K562 (cell line): ENCODE measurements at places on chromosomes 12 and 14.
A peak's percentile ranks its signal among the peaks of the same experiment; 100 is the strongest.

DNA sequence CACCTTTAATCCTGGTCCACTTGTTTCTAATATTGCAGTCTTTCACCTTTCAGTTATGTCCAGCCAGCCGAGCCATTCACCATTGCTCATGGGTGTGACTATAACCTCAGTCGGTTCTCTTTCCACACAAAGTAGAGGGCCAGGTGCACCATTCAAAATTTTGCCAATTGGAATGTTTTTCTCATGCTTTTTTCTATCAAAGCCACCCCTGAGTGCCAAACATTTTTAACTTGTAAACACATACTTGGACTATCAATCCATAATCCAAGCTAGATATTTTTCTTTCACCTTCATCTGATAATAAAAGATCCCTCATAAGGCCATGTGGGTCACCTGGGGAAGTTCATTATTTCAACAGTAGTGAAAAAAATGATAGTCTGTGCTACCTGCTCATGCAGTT is 52.4 kb downstream of the CCER1 start:
- no peak for DNase-seq

- DNase-seq: no peak
Measured at GRCh38 chr12:58029260-58029659, 87.9 kb downstream of the ATP23 start.

DNA sequence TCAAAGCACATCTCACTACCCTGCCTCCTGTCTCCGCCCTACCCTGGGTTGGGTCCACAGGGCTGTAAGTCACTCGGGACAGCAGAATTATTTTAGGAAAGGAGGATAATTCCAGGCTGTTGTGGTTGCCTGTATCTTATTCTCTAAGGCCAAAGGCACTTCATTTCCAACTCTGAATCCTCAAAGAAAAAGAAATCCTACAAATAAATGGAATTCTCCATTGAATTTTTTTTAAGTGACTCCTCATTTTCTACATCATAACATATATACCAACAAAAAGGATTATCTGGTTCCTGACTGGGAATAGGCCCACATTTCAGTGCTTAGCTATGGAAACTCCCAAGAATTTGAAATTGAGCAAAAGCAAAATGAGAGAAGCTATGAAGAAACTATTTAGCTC is 186.4 kb downstream of the ITPR2 start:
- DNase-seq: no peak

- peak; percentile 56 for DNase-seq
Measured at GRCh38 chr12:6827437-6827911, 733 bp upstream of the P3H3 start.

DNA sequence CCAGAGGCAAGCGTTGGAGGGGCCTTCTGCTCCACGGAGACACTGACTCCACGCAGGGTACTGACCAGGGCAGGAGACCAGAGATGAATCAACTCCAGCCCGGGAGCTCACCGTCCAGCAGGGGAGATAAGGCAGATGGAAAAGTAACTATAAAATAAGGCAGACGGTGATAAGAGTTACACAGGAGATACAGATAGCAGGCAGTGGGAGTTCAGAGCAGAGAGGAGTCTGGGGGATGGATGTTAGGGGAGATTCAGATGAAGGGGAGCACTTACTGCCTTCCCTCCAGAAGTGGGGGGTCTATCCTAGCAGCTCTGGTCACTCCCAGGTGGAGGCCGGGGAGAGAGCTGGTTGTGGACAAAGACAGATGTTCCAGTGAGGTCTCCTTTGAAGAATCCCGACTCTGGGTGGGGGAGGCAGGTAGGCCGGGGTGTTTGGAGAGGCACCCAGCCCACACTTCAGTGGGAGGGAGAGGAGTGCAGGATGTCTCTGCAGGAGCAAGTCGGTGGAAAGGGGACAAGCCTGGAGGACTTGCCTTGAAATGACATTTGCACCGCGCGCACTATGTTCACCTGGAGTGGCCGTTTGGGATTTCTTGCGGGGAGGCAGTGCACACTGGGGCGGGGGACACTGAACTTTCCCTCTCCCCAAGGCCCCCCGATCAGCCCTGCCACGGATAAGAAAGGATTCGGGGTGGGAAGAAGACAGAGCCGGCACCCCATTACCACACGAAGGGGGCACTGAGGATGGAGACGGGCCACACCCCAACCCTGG is 1.2 kb downstream of the PITPNM2 start:
- peak; percentile 72 for DNase-seq

DNA sequence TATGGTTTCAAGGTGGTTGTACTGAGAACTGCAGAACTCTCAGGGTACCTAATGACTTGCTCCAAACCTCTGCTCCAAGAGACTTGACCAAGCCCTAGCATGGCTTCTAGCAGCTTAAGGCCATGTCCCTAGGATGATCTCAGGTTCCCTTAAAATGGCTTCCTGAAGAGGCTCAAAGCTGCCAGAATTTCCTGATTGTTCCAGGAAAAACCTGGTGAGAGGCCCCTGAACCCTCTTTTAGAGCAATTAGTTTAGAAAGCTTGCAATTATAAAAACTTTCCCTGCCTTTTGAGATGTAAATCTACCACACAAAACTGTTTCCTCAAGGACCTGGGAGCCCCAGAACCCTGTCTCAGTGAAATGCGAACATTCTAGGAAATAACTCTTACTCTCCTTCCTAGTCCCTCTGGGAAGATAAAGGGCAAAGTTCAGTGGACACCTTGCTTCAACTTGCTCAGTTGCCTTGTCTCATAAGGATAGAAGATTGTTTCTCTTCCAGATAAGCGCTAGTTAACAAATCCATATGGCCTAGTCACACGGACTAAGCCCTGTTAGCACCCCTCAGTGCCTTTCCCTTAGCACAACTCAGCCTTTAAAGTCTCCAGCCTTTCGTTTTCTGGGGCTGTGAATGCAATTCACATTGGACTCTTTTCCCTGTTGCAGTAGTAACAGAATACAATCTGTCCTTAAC is 2.5 kb downstream of the CMAS start:
- DNase-seq: peak; percentile 43

DNA sequence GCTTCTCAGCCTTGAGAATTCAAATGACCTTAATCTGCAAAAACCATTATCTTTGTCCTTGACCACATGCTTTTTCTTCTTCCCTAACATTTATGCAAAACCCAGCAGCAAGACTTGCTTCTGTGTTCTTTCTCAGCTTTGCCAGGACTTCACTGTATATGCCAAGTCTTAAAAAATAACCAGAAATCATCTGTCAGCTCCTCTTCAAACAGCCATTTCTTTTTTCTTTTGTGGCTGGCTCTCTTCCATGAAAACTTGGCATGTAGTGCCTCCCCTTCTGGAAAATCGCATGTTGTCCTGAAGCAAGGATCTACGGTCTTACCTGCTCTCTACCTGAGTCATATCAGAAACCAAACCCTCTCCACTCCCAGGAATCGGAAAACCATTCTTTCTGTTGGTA is 364.9 kb downstream of the RPS29 start:
- no peak for DNase-seq

DNA sequence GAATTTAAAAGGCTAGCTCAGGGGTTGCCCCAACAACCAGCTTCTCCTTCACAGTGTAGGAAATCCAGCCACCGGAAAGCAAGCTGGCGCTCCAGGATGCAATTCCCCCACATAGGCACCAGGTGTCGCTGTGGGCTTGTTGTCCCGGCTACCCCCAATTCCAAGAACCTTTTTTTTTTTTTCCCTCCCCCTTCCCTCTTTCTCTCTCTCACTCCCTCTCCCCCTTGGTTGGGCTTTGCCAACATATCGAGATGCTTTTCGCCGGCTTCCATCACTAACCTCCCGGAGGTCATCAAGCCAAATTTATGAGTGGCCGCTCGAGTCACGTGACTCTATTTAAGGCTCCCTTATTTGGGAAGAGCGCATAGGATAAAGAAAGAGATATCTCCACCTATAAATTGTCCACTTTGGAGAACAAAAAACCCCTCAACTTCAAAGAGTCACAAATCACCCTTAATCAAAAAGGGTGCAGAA is at the start of gene HOXC5:
TSS of gene HOXC5 (plus strand) at position 424 of the 474 bp plus-strand sequence. CDS start 73 bp downstream, outside the sequence.
- DNase-seq: peak; percentile 82

DNA sequence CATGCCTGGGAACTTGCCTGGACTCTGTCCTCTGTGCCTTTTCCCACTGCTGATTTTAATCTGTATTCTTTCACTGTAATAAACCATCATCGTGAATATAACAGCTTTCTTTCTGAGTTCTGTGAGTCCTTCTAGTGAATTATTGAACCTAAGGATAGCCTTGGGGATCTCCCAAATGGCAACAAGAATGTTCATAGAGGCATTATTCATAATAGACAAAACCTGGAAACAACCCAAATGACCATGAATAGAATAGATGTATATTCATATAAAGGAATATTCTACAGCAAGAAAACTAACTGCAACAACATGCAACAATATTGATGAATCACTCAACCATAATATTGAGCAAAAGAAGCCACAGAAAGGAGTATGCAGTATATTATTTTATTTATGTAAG is 44.7 kb upstream of the CEP83 start:
- DNase-seq: no peak

DNA sequence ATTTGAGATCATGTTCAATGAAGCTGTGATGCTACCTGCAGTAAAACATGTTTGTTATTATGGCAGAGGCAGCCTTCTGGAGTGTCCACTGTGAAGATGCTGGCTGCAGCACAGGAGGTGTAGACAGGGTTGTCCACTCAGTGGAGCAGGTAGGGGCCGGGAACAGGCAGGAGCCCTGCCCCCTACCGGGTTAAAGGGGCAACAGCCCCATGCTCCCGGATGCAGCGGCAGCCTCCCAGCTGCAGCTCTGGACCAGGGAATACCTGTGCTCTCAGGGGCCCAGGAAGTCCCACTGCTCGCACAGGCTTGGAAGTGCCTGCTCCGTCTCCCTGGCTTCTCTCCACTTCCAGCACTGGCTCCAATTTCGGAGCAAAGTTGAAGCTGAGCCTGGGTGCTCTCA is 401.6 kb downstream of the FOXG1 start:
- peak; percentile 17 for DNase-seq

- no peak for DNase-seq
Measured at GRCh38 chr14:70683983-70684382, 42.3 kb downstream of the TTC9 start.

GRCh38 chr14:92844204-92844603 is 50.1 kb downstream of the GOLGA5 start:
- no peak for DNase-seq

DNA sequence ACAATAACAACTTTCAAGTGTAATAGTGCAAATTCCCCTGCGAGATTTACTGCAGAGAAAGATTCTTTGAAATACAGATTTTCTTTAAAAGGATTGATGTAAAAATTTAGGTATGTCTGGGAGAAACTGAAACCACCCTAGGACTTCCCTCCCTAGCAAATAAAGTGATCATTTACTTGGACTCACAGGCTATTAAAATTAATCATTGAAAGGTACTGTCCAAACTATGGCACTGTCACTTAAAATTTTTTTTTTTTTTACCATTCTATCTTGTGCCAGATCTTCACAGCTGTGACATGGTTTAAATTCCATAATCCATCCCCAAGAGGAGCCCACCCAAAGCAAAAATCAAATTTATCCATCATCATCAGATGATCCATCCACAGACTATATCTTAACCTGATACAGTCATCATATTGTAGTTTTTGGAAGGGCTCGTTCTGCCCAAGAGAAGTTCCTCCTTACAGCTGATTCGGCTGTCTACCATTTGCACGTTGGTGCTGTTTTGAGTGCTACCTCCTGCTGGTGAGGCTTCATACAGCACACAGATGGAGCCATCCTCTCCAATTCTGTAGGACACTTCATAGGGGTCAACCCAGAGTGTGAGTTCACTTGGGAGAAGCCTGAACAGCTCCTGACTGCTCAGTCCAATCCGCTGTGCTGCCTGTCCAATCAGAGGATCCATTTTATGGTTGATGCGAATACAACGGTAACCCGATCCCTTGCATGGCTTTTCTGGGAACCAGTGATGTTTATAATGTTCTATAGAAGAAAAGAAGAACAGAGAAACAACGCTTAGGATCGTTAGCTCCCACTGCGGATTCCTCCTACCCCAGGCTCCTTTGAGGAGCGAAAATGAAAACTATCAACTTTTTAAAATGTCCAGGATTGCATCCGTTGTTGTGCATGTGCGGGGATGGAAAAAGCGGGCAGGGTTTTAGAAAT is 1.7 kb downstream of the BTG1 start:
- peak; percentile 71 for DNase-seq
